ENCODE measurements at places on chromosomes 4 and X.

GRCh38 chrX:56978172-56978571 lies 17.2 kb downstream of the SPIN3 start:
- DNase-seq: no peak

GRCh38 chr4:56261027-56261426 lies 126.3 kb downstream of the AASDH start:
- DNase-seq: no peak

DNA sequence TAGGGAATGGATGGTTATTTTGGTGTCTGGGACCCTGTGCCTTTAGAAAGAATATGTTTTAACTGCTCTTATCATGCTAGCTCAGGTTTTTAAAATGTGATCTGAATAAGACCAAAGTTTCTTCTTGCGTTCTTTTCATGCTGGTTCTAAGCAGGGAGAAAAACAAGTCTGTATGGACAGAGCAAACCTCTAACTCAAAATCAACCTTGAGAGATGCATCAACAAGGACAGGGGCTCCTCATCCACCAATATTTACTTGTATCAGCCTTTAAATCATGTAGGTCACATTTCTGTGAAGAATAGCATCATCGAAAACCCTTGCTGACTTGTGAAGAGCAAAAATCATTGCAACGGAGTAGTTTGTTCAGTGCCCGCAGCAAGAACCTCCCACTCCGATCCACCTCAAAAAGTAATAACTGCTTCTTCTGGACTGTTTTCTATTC lies 1.2 kb downstream of the ATP10D start:
- no peak for DNase-seq

GRCh38 chrX:21770631-21771321 lies 12.9 kb upstream of the SMPX start:
- no peak for DNase-seq

GRCh38 chr4:153293742-153294057 lies 50.8 kb upstream of the MND1 start:
- no peak for DNase-seq

GRCh38 chr4:3689006-3689405 lies 77.2 kb upstream of the ADRA2C start:
- no peak for DNase-seq

DNA sequence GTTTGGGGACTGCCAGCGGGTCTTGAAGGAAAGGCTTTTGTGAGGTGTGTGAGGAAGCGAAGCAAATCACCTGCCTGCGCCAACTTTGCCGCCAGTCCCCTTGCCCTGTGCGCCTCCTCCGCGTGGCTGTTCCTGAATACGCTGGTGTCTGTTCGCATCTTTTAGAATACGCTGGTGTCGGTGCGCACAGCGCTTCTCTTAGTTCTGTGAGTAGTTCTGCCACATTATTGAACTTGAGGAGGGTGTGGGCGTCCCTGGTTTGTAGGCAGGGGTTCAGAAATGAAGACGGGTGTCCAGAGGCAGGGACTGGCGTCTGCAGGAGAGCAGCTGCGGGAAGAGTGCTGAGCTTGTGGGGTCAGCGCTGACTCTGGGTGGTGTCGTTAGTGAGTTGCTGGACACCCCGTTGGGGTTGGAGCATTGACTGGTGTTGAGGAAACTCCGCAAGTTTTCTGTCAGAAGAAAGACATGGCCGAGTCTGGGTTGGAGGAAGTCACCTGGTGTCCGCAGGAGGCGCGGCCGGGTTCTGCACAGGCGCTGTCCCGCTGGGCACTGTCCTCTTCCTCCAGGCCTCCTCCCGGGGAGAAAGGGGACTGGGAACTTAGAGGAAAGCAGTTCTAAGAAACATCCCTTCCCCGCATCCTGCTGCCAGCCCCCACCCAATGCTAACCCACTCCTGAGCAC lies 930 bp downstream of the ZNF718 start:
- DNase-seq: no peak

DNA sequence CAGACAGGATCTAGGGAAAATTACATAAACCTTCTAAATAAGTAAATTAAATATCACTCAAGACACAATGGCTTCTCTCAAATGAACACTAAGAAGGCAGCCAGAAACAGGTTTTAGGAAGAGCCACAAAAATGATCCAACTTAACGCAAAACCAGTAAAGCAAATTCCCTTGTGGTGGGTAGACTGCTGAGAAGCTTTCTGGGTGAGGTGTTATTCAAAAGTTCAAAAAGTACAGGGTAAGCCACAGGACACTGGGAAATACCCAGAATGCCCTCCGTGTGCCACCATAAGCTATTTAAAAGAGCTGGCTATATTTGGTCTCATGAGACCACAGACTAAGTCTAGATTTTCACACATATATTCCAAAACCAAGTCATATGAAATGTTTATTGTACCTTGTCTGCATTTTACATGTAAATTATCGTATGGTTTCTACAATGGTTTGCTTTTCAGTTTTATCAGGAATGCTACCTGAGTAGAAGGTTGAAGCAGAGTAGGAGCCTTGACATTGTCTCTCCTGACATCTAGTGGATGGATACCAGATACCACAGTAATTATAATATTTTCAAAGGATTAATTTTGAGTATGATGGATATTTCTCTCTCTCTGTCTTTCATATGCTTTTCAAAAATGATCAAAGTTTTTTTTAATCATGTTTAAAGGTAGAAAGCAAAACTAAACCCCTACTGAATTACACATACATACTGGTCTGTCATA lies 109.3 kb upstream of the KLHL13 start:
- DNase-seq: no peak

- DNase-seq: no peak
Observed at GRCh38 chr4:79651456-79651855, 243.4 kb upstream of the GK2 start.

DNA sequence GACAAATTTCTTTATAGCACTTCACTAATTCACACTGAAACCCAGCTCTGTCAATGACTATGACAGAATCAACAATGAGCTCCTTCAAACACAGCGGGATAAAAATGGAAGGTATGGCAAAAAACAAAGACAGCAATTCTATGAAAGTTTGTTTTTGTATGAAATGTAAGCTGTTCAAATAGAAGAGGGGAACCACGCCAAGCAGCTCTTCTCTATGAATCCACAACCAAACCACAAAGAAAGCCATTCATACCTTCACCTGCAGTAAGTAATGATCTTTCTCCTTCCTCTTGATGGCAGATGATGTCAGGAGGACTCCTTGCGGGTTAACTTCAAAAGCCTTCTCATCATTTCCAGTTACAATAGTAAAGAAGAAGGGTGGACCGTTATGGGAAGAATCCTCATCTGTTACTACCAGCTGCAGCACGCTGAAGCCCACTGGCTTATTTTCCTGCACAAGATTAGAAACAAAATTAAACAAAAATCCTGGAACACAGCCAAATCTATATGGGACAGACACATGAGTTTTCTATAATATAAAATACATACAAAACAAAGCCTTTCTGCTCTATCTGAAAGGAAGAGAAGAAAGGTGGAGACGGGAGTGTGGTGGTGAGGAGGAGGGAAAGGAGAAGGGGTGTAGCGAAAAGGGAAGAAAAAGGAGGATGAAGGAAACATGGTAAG lies 48.9 kb upstream of the MTNR1A start:
- no peak for DNase-seq

GRCh38 chrX:130916636-130917422 lies 13.8 kb upstream of the ENOX2 start:
- DNase-seq: no peak

- DNase-seq: no peak
Observed at GRCh38 chr4:176645246-176645960, 147.3 kb downstream of the VEGFC start.

DNA sequence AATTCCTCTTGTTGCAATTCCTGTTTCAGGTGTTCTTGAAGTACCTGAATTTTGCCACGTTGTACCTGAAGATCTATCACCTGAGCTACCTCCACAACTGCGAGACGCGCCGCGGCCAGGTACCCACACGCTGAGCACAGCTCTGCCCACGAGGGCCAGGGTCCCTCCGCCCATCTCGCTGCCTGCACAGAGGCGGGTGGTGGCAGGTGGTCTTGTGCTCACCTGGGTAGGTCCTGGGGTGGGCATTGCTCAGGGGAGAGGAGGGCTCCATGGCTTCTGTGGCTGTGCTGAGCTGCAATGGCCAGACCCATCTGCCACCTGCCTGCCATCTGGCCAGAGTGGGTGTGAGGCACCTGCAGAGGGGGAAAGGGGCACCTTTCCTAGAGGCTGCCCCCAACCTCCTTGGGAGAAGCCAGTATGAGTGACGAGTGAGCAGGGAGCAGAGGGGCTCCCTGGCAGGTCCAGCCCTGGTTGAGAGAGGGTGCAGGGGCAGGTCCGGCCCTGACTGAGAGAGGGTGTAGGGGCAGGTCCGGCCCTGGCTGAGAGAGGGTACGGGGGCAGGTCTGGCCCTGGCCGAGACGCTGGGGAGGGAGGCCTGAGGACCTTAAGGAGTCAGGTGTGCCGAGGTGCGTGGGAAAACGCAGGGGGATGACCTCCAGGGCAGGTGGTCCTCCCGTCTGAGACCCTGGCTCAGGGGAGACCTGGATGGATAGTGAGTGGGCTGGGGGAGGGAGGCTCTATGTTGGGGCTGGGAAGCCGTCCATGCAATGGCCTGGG lies 10.7 kb downstream of the PDE6B start:
- no peak for DNase-seq

GRCh38 chrX:68454476-68455150 lies 21.3 kb upstream of the OPHN1 start:
- DNase-seq: no peak

Data from fibroblast of skin of left quadriceps (primary cell).